ENCODE measurements at places on chromosomes 13 and 19.

DNA sequence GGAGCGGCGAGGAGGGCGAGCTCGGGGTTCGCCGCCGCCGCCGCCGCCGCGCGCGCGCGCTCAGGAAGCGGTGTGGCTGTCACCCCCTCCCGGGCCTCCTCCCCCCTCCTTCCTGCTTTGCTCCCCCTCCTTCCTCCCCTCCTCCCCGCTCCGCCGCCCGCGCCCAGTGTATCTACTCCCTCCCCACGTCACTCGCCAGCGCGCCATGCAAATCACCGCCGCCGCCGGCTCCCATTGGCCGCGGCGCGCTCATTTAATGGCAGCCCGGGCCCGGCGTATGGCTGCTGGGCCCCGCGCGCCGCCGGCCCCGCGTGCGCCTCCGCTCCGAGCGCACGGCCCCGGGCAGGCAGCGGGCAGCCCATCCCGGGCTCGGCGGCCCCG lies 335 bp upstream of the SOX1 start:
- no peak for DNase-seq

GRCh38 chr13:44125943-44126469 lies 246.3 kb downstream of the LACC1 start:
- DNase-seq, result no peak

DNA sequence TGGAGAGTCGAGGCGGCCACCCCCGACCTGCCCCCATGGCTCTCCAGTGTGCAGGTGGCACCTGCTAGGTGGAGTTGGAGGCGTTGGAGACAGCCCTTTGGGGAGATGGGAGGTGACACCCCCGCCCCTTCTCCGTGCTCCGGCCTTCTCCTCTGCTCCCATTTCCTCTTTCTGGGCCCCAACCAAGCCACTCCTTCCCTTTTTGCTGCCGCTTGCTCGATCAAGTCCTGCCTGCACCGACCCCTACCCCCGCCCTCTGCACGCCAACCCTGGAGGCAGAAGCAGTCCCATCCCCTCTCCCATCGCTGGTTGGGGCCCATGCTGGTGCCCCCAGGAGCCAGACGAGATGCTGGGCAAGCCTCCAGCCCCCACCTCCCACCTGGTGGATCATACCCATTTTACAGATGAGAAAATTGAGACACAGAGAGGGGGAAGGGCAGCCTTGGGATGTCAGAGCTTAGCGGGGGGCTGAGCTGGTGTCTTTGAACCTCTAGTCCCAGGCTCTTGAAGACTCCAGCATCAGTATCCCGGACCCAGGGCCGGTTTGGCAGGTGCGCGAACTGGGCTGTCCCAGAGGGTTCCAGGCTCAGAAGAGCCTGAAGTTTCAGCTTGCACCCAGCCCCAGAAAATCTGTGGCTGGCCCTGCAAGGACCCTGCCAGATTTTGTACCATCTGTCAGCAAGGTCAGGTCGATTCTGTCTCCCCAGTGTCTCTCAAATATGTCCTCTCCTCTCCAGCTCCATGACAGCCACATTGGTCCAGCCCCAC lies 10.3 kb downstream of the GNA15 start:
- DNase-seq, result no peak

- DNase-seq, result no peak
Measured at GRCh38 chr19:39444598-39445195, 685 bp upstream of the SUPT5H start.

- no peak for DNase-seq
Measured at GRCh38 chr13:50682966-50683365, 160.5 kb downstream of the DLEU7 start.

DNA sequence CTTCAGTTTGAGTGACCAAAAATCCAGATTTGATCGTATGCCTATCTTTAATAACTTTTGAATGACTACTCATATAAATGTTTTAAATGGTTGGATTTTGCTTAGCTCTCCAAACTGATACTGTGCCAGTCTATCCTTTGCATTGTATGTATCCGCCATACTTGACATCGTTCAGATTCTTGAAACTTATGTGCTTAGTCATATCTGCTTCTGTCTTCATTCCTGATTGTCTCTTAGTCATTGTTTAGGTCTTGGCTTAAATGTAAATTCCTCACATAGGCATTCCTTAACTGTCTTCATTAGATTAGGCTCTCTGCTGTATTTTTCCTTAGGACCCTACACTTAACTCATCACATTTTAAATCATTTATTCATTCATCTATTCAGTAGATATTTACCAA lies 126.0 kb downstream of the PCCA start:
- no peak for DNase-seq

DNA sequence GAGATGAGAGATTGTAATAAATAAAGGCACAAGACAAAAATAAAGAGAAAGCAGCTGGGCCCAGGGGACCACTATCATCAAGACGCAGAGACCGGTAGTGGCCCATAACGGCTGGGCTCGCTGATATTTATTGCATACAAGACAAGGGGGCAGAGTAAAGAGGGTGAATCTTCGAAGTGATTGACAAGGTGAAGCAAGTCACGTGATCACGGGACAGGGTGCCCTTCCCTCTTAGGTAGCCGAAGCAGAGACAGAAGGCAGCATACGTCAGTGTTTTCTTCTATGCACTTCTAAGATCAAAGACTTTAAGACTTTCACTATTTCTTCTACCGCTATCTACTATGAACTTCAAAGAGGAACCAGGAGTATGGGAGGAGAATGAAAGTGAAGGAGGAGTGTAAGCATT lies 4.6 kb upstream of the PRKCG start:
- DNase-seq, result no peak

- DNase-seq, result no peak
Measured at GRCh38 chr13:95304453-95304852, 3.2 kb upstream of the ABCC4 start.

GRCh38 chr19:33879818-33880575 lies 83.3 kb downstream of the KCTD15 start:
- no peak for DNase-seq

- no peak for DNase-seq
Measured at GRCh38 chr13:71879129-71879535, 12.1 kb upstream of the DACH1 start.

DNA sequence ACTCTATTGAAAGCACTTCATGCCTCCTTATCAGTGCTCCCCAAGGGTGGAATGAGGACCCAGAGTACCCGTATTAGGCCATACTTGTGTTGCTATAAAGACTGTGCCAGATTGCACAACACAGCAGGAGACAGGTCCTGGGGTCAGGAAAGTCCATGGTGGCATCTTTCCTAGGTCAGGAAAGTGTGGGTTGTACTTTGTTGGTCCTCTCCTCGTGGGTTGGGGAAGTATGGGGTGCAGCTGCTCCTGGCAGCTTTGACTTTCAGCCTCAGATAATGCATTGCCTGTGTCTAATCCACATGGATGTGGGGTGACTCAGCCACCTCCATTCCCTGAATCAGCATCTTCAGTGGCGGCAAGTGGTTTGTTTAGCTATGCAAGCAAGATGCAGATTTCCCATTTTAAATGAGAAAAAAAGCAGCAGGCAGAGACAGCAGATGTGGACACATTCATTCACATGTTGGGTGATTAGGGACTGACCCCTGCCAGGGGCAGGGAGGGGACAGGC lies 8.4 kb upstream of the CYP2B6 start:
- no peak for DNase-seq

GRCh38 chr19:45587873-45588272 lies 3.3 kb upstream of the OPA3 start:
- no peak for DNase-seq

DNA sequence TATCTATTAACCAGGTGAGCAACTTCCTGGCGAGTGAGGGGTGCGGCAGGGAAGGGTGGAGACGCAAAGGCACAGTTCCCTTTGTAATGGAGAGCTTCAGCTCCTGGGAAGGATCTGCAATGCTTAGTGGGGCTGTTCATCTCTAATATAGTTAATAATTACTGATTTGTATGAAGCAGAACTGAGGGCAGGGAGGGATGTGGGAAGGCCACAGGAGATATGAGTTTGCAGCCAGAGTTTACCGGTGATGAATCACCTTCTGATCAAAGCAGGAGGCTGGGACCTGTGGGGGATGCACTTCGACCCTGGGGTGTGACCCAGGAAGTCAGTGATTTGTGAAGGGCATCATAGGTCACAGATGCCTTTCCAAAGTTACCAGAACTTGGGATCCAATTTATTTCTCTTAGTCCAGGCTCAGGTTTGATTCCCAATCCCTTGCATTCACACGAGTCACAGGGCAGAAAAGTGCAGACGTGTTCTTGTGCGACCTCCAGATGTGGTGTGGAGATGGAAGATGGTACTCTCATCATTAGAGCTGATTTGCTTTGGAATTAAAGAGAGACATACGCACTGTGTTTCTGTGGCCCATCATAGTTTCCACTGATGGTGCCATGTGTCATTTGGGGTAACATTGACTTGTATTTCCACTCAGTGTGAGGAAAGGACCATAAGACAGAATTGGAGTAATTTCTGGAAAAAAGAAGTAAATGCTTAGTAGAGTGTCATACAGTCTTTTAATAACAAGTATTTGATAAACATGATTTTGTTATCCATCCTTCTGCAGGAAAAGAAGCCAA lies 55.0 kb downstream of the LRCH1 start:
- DNase-seq, result no peak

DNA sequence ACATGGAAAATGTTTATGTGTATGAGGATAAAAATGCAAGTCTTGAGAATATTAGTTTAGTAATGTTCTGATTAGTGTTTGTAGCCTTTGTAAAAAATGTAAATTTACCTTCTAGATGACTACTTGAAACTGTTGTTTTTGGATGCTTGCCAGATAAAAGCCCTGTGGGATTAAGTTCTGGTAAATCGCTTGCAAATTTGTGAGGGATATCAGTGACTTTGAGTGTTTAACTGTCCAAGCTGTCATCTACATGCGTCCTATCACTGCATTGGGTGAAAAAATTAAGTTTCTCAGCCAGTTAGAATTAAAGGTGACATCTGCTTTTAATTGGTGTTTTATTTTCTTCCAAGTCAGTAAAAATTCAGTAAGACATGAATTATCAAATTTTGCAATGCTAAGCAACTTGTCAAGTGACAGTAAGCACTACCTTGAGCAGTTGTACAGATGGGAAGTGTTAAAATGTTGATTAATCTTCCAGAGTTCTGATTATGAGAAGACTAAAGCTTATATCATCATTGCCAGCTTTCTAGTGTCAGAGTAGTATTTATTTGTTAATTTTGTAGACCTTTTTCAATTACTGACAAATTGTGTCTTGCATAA lies 88.0 kb downstream of the PCCA start:
- no peak for DNase-seq

DNA sequence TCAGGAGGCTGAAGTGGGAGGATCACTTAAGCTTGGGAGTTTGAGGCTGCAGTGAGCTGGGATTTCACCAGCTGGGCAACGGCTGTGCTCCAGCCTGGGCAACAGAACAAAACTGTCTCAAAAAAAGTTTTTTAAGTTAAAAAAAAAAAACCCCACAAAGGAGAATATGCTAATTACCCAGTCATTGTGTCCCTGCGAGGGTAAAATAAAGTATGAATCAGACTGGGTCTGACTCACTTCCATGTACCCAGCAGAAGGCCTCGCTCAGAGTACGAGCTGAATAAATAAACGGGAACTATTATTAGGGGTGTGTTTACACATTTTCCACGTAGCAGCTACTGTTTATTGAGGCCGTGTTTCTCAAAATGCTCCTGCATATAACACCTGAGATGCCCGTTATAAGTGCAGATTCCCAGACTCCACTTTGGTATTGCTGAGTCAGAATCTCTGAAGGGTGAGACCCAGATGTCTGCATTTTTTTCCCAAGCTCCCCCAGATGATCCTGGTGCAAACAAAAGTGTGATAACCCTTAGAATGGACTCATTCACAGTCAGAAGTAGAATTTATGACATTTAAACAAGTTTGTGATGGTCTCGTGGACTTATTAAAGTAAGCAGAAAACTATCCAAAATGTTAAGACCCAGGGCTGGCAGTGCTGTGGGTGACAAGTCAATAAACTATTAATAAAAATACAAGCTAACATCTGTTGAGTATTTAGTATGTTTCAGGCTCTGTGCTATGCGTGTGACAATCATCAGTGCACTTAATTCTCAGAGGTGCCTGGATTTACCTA lies 28.2 kb downstream of the KCNC3 start:
- no peak for DNase-seq

DNA sequence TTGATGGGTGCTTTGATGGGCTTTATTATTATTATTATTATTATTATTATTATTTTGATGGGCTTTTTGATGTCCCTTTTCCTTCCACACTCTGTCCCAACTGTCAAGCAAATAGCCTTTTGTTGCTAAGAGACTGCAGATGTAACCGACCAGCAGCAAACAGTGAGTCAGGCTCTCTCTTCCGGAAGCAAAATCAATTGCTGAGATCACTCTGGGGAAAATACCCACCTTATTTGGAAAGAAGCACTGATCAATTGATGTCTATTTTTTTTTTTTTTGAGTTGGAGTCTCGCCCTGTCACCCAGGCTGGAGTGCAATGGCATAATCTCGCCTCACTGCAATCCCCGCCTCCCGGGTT lies 2.9 kb downstream of the LDLR start:
- no peak for DNase-seq

- DNase-seq, result no peak
Measured at GRCh38 chr19:43625918-43626579, 6.6 kb upstream of the ZNF428 start.
